ENCODE measurements at places on chromosomes 3 and 15. TPM values are rescaled to one million over a fixed set of nuclear protein-coding genes. Genes with fewer than 3 reads are reported as not detected.

Gene BLM
- total RNA-seq, result 11.8 TPM

Gene MKRN3
- total RNA-seq, result 0.23 TPM

Gene GPR15
- not detected for total RNA-seq

Gene SAMD7
- not detected for total RNA-seq

Gene ECE2
- total RNA-seq, result not detected

Gene INKA1
- total RNA-seq, result not detected

Gene OIP5
- total RNA-seq, result 46.1 TPM

DNA sequence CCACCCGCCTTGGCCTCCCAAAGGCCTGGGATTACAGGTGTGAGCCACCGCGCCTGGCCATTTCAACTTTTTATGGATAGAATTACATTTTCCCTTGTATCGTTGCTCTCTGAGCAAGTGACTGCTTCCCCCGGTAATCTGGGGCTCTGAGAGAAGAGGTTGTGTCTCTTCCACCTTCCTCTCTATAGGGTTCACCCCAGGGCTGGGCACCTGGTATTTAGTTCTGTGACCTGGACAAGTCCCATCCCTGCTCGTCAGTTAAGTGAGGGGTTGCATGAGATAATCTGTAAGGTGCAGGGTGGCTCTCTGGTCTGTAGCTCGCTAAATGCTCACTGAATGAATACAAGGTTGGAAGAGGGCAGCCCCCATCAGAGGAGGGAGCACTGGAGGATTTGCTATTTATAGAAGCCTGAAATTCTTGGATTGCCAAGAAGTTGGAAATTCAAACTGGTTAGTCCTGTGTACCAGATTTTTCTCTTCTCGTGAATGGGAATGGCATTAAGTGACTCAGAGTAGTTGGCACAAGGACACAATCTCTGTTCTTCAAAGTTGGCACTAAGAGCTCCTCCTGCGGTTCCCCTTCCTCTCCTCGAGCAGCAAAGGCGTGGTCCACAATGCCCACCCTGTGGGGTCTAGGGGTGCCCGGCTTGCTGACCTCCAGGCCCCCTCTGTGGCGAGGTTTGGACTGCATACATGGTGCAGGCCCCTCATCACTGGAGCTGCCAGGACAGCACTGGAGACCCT, 68.1 kb upstream of the DLG1 start:
- no peak for DNase-seq

GRCh38 chr3:74501007-74501406, 113.5 kb downstream of the CNTN3 start:
- DNase-seq, result no peak

GRCh38 chr3:100158918-100159330, 44.6 kb upstream of the FILIP1L start:
- DNase-seq, result no peak

GRCh38 chr3:68089572-68090011, 435.2 kb upstream of the SUCLG2 start:
- DNase-seq, result no peak

DNA sequence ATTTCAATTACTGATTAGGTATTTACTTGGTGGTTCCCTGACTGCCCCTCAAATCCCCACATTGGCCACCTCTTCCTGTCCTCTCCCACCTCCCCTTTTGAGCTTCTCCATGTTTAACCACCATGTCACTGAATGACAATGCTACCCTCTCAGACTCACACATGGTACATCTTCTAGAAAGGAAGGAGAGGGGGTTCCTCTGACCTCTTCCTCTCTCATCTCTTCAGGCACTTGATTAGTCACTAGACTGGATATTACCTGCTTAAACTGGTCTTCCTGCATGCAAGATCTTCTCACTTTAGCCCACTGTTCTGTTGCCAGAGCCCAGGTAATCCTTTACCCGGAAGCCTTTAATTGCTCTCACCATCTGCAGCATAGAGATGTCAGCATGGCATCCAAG, 64.9 kb downstream of the DIPK2A start:
- no peak for DNase-seq

GRCh38 chr3:167762296-167762695, 26.8 kb downstream of the SERPINI1 start:
- no peak for DNase-seq

DNA sequence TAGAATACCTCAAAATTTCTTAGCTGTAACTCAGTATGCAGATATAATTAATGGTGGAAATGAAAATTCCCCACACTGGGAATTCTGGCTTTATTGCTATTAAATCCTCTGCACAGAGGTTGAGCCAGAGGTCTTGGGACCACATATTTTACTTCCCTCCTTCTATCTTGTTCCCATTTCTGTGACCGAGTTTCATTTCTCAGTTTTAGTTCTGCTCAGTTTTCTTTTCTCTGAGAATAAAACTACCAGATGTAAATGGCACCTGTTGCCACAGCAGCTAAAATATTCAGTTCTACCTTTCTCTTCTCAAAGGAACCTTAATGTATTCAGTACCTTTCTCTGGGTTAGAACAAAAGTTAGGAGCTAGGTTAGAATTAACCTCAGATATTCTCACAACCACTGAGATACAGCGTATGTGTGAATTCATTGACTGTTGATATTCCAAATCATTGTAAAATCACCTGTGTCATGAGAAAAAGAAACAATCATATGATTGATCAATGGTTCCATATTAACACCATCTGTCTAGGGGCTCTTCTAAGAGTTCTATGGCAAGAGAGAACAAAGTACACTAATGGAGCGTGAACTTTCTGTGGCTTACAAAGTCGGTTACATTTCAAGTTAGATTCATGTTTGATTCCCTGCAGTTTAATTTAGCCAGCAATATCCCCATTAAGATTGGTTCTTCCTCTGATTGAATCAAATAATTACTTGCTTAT, 374.1 kb downstream of the EFHB start:
- no peak for DNase-seq

DNA sequence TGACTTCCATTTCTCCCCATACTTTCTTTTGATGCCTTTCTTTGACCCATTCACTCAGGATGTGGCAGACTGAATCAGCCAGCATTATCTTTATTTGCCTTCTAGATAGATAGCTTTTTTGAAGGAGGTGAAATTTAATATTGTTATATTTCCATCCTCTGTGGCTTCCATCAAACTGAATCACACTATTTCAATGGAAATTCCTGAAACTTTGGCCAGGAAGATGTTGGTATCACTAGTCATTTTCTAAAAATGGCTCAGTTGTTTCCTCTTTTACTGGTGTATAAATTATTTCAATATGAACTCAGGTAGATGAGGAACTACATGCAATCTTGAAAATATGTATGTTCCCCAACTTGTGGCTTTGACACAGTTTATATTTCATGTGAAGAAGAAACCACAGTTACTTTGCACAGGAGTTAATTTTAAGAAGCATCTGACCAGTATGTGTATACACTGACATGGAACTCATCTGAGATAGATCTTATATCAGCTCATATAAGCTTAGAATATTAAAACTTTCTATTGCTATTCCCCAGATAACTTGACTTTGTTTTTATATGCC, 248.3 kb downstream of the CGGBP1 start:
- no peak for DNase-seq

GRCh38 chr15:101368861-101369642, 74.0 kb upstream of the SNRPA1 start:
- no peak for DNase-seq

DNA sequence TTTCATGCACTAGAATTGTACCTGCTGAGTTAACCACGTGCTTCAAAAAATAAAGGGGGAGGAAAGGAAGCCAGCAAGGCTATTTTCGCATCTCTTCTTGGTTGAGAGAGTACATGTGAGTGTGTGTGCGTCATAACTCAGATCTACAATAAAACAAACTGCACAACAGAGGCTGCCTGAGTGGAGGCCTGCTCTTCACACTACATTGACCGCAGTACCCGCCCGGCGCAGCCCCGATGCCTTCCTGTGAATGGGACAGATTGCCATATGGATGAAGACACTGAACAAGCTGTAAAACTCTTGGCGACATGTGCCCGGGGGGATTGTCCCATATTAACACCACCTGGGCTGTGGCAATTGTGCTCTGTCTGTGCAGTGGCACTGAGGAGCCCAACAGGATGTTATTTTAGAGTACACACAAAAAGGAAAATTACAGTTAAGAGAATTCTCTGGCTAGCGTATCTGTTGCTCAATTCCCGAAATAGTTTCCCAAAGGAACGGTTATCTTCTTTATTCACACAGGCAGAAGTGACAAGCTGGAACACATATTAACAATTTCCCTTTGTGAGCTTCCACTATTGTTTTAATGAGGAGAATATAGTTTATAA, 551.5 kb downstream of the FOXP1 start:
- DNase-seq, result no peak

- no peak for DNase-seq
These were observed 23.7 kb downstream of the CPN2 start for GRCh38 chr3:194327218-194328052.

DNA sequence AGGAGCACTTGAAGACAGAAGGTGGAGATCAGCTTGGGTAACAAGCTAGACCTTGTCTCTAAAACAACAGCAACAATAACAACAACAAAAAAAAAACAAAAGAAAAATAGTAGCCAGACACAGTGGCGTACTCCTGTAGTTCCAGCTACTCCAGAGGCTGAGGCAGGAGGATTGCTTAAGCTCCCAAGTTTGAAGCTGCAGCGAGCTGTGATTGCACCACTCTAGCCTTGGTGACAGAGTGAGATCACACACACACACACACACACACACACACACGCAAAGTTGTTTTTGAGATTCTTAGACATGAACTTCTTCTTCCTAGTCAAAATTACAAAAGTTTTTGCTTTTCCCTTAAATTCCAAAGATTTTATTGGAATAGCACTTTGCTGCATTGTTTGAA, 93.0 kb upstream of the IGSF10 start:
- no peak for DNase-seq

DNA sequence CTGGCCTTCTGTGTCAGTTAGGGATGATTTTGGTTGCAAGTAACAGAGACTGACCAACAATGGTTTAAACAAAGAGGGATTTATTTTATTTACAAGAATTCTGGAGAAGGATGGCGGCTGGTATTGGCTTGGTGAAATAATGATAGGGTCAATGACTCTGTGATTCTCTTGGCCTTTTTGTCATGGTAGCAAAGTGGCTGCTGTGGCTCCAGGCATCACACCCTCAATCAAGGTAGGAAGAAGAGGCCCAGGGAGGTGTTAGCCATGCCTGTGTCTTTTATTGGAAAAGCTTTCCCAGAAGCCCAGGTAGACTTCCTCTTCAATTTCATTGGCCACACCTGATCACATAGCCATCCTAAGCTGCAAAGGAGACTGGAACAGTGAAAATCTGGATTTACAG, 13.1 kb downstream of the FAM107A start:
- DNase-seq, result no peak
